Right lobe of liver (tissue), 6 donors: ENCODE measurements at places on chromosomes 5 and 9. TPM values are rescaled to one million over a fixed set of nuclear protein-coding genes. Genes with fewer than 3 reads are reported as not detected.

GRCh38 chr5:73921741-73922140 is 295.7 kb downstream of the ARHGEF28 start:
- H3K36me3 ChIP-seq, result no peaks in the 10 kb centered on the region
- H3K4me3 ChIP-seq, result no peak overlapping the region
- DNase-seq, result no peak
- H3K27me3 ChIP-seq, result no peaks in the 10 kb centered on the region
- peaks cover 13% of the 10 kb centered on the region for H3K4me1 ChIP-seq

DNA sequence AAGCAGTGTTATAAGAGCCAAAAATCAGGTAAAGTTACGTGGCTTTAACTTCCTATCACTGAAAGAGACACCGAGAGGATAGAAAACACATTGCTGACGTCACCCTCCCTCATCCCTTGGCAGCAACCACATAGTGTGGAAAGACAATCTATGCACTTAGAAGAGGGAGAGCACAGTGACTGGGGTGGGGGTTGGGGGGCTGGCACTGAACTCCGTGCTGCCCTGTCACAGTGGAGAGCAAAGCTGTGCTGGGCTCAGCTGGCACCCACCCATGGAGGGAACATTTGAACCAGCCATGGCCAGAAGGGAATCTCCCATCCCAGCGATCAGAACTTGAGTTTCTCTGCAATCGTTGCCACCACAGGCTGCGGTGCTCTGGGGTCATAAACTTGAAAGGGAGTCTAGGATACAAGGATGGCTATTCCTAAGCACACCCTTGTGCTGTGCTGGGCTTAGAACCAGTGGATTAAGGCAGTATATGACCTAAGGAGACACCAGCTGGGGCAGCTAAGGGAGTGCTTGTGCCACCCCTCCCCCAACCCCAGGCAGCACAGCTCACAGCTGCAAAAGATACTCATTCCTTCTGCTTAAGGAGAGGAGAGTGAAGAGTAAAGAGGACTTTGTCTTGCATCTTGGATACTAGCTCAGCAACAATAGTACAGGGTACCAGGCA is 73.4 kb downstream of the KIAA0825 start:
- no peaks in the 10 kb centered on the region for H3K4me1 ChIP-seq
- no peak overlapping the region for H3K4me3 ChIP-seq
- no peak for DNase-seq
- H3K27me3 ChIP-seq, result no peaks in the 10 kb centered on the region
- H3K27ac ChIP-seq, result no peak overlapping the region
- no peaks in the 10 kb centered on the region for H3K36me3 ChIP-seq

DNA sequence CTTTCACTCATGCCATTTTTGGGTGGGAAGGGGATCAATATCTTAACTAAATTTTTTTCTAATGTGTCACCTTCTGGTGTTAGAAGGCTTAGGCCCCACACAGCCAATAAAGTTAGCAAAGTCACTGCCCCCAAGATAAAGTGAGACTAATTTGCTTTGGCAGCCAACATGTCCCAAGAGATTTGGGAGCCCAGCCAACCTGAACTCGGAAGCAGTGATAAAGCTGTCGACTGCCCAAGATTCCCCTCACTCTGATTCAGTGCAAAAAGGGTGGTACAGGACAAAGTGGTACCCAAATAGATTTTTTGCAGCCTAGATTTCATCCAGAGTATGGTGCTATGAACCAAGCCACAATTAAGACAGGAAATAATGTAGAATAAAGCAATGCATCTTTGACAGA is 572.5 kb upstream of the ARRDC3 start:
- H3K27ac ChIP-seq, result no peak overlapping the region
- no peaks in the 10 kb centered on the region for H3K36me3 ChIP-seq
- no peaks in the 10 kb centered on the region for H3K27me3 ChIP-seq
- DNase-seq, result no peak

GRCh38 chr5:178246624-178247279 is 14.2 kb upstream of the PHYKPL start:
- no peak overlapping the region for H3K4me3 ChIP-seq
- H3K36me3 ChIP-seq, result no peaks in the 10 kb centered on the region
- peaks cover 10% of the 10 kb centered on the region for H3K4me1 ChIP-seq
- no peaks in the 10 kb centered on the region for H3K27me3 ChIP-seq
- H3K27ac ChIP-seq, result no peak overlapping the region

DNA sequence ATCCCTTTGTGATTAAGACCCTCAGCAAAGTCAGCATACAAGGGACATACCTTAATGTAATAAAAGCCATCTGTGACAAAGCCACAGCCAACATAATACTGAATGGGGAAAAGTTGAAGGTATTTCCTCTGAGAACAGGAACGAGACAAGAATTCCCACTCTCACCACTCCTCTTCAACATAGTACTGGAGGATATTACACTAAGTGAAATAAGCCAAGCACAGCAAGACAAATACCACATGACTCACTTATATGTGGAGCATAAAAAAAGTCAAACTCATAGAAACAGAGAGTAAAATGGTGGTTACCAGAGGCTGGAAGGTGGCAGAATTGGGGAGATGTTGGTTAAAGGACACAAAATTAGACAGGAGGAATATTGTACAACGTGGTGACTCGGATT is 118.1 kb upstream of the NFIL3 start:
- no peak overlapping the region for H3K27ac ChIP-seq
- H3K27me3 ChIP-seq, result no peaks in the 10 kb centered on the region
- H3K36me3 ChIP-seq, result no peaks in the 10 kb centered on the region
- H3K4me1 ChIP-seq, result no peaks in the 10 kb centered on the region
- DNase-seq, result no peak

- no peak overlapping the region for H3K27ac ChIP-seq
- no peaks in the 10 kb centered on the region for H3K27me3 ChIP-seq
- peaks cover 4% of the 10 kb centered on the region for H3K4me1 ChIP-seq
- H3K4me3 ChIP-seq, result no peak overlapping the region
- no peak for DNase-seq
Measured at GRCh38 chr5:143426437-143426991, 23.0 kb upstream of the NR3C1 start.

GRCh38 chr5:2515180-2515764 is 236.2 kb downstream of the IRX2 start:
- H3K4me3 ChIP-seq, result no peak overlapping the region
- no peaks in the 10 kb centered on the region for H3K36me3 ChIP-seq
- H3K27ac ChIP-seq, result no peak overlapping the region
- no peak for DNase-seq
- H3K27me3 ChIP-seq, result no peaks in the 10 kb centered on the region

The GPX8 gene
- 0.24 TPM for total RNA-seq

The DRD1 gene
- not detected for total RNA-seq

The MARVELD2 gene
- total RNA-seq, result 27.0 TPM

The ANKRD18B gene
- not detected for total RNA-seq
